GM04504 (cell line): ENCODE measurements at places on chromosomes 1 and 21.

- no peak for DNase-seq
Measured at GRCh38 chr1:219076326-219076937, 97.2 kb upstream of the LYPLAL1 start.

DNA sequence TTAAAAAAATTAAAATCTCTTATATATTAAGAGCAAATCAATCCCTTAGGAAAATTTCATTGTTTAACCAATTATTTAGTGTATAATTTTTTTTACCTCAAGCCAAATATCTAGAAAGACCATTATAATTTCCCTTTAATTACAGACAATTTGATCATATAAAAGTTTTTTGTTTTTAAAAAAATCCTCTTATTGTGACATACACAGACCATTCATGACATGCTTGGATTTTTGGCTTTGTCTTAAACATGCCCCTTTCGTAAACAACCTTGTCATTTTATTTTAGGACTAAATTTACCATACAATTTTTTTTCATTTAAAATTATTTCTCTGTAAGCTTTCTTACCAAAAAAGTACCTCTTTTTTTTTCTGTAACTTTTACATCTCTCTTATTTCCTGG lies 14.2 kb upstream of the CYP4B1 start:
- no peak for DNase-seq

- no peak for DNase-seq
Measured at GRCh38 chr21:14076143-14076806, 134.5 kb downstream of the LIPI start.

DNA sequence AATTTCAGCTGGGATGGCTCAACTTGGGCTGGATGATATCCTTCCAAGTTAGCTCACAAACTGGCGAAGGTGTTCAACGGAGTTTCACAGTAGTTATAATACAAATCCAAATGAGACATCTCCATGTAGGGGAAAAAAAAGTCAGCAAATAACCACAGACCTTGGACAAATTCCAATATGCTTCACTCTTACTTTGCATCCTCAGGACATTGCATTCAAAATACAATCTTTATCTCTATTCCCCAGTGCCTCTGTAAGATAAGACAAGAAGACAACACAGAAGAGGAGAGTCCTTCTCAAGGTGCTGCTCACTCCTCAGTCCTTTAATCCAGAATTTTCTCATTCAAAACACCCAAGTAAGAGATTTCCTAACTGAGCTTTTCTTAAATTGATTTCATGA lies 1797.7 kb downstream of the MRPL39 start:
- no peak for DNase-seq

DNA sequence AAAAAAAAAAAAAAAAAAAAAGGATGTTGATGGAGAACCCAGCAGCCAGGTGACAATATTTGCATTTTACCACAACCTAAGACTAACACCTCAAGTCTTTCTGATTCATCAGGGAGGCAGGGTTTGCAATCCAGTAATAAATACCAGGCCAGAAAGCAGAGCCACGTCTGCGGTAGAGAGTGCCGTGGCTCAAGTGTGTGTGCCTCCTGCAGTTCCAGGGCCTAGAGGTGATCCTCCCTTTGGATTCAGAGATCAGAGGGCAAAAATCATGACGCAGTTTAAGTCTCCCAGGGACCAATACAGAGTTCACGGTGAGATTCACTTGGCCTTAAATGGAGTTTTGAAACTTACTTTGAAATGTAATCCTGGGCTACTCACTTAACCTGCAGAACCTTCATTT lies 34.9 kb downstream of the TMCO4 start:
- DNase-seq = no peak

GRCh38 chr1:200550367-200550766 lies 70.2 kb downstream of the KIF14 start:
- no peak for DNase-seq

- no peak for DNase-seq
Measured at GRCh38 chr1:213523781-213524398, 463.9 kb upstream of the PROX1 start.

DNA sequence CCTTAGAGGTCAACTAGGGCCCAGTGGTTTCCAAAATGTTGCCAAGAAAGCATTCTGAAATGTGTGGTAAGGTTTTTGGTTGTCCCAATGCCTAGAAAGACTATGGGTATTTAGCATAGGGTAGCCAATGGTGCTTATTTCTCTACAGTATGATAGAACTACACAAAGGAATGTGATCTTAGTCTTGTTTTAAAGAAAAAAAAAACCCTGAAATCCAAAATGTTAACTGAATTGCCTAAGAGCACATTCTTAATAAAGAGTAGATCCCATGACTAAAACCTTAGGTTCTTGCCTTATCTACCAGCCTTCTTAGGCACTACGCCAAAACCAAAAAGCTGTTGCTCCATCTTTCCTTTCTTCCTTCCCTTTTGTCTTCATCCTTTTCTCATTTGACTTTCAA lies 428.2 kb downstream of the MRPL39 start:
- DNase-seq = no peak

- DNase-seq = no peak
Measured at GRCh38 chr1:47658161-47658920, 220.5 kb downstream of the FOXD2 start.

GRCh38 chr1:54774820-54775498 lies 10.6 kb upstream of the PARS2 start:
- no peak for DNase-seq

- no peak for DNase-seq
Measured at GRCh38 chr1:244010703-244011123, 40.4 kb upstream of the ZBTB18 start.

GRCh38 chr1:178644308-178645120 lies 80.5 kb upstream of the RALGPS2 start:
- DNase-seq = no peak

DNA sequence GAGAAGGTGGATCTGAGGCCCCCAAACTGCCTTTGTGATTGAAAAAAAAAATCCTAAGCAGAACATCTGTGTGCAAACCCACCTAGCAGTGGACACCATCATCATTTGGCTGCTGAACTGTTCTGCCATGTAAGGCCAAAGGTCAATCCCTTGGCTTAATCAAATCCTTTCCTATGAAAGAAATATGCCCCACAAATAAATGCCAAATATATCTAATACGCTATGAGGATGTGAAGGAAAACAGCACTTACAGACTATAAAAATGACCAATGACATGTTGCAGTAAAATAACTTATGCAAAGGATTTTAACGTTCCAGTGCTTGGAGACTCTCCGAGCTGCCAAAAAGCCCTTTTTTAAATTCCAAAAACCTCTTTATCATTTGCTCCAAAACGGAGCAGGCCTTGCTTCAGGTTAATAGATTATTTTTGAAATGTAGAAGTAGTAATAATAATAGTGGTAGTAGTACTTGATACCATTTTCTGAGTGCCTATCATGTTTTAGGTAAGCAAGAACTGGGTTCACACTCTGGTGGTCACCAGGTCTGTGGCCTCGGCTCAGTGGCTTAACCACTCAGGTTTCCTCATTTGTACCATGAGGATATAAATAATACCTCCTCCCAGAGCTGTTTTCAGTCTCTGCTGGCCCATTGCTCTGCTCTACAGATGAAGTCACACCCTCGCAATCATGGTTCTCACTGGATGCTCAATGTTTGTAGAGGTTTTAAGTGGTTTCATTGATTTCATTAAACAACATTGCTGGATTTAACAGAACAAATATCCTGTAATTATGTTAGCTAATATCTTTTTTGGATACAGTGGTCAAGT lies 47.9 kb upstream of the EDEM3 start:
- no peak for DNase-seq
